ENCODE measurements at places on chromosomes 4 and X.

- DNase-seq: no peak
Measured at GRCh38 chrX:13142891-13143290, 98.5 kb upstream of the FAM9C start.

DNA sequence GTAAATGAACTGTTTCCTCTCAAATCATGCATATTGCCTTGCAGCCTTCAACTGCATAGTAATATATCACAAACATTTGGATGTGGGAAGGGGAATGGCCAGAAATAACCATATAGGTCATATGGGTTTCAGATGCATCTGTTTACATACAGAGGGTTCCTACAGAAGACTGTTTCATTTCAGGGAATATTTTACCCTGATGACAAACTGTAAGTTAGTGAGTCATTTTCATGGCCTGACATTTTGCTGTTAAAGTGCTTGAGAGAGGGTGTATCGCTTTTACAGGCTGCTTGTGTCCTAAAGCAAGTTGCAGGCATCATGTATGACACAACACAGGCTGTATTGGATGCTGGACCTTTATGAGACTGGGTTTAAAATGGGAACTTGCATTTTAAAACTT is 25.5 kb upstream of the AMOT start:
- no peak for DNase-seq

DNA sequence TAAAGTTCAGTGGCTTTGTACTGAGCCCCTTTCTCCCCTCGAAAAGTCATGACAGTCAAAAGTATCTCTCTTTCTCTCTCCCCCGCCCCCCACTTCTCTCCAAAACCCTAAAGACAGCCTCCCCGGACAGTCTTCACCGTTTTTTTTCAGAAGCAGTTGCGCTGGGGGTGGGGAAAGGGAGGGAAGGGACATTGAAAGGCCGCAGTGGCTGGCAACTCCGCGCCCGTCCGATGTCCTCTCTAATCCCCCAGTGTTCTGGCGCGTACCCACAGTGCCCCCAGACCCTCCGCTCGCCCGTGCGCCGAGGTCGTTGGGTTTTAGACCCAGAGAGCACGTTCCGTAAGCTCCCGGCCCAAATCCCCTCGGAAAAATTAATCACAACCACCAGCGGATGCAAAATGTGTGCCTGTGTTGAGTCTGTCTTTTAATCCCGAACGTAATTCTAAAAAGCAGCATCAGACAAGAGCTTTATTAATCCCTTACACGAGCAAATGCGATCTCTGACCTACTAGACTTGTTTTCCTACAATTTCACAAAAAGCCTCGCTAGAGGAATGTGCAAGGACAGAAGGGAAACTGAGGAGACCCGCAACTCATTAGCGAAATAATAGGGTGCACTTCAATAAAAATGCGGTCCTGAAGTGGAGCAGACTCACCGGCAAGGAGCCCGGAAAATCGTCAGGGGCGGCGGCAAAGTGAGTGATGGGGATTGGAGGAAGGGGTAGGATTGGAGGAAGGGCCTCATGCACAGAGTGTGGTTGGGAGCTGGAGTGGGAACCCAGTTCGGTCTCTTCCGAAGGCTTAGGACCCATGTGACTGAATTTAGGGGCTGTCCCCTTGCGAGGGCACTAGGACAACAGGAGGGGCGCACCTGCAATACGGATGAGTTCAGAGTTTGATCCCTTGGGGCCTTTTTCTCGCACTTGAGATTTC is 12.2 kb upstream of the PRDM8 start:
- DNase-seq: no peak

- DNase-seq: no peak
Measured at GRCh38 chrX:128599632-128600031, 547.4 kb upstream of the ACTRT1 start.

DNA sequence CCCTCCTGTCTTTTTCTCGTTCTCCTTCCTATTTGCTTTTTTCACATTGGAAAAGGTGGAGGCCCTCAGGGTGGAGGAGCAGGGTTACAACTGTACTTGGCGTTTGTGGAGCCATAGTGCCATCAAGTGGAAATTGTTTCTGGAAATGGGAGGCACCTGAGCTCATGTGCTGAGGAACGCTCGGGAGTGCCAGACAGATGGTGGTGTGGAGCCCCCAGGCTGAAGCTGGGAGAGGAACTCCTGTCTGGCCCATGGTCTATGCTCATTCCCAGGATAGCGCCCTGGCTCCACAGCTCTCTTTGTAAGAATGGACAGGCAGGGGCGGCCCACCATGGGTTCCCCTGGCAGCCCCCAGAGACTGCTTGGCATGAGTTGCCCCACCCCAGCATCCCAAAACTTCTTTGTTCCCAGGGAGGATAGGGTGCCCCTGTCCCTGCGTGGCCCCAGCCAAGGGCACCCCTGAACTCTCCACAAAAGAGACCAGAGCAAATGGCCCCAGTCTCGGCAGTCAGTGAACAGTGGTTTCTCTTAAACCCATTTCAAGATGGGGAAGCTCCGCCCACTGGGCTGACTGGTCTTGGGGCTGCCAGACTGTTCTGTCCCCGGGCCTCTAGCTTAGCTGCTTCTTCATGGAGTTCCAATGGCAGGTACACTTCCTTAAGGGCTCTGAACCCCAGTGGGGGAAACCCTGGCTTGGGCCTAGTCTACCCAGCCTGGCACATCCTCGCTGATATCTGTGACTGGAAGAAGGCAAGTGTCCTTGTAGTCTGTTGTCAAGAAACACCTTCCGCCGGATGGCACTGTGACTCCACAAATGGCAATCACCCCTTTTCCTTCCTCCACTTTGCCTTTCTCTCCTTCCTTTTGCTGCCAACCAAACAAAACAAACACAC is 70.1 kb downstream of the NBDY start:
- peak; percentile 49 for DNase-seq

DNA sequence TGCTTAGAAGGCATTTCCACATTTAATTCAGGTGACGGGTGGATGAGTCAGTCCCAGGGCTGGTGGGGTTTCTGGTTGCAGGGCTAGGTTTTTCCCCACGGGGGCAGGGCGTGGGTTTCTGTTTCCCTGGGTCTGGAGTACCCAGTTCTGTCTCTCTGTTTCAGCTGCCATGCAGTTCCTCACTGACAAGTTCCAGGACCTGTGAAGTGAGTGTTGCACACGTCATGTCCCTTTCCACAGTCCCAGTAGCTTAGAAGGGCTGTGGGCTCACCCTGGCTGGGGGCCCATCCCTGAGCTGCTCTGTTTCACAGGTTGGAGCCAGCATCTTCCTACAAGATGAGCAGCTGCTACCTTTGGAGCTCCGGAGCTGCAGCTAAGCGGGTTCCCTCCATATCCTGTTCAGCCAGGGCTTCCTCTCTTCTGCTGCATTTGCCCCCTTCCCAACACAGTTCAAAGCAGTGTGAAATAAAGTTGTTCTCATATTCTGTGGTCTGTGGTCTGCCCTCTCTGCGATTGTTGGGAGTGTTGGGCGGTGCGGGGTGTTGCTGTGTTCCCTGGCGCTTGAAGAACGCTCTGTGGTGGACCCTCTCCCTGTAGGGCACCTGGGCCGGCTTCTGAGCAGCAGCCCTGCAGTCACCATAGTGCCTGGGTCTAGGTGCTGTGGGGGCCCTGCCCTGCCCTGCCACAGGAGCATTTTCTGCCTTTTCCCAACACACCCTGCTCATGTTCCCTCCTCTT is 3.9 kb downstream of the LOC101059915 start:
- no peak for DNase-seq

- DNase-seq: no peak
Measured at GRCh38 chrX:32183066-32183465, 1028.3 kb downstream of the DMD start.

DNA sequence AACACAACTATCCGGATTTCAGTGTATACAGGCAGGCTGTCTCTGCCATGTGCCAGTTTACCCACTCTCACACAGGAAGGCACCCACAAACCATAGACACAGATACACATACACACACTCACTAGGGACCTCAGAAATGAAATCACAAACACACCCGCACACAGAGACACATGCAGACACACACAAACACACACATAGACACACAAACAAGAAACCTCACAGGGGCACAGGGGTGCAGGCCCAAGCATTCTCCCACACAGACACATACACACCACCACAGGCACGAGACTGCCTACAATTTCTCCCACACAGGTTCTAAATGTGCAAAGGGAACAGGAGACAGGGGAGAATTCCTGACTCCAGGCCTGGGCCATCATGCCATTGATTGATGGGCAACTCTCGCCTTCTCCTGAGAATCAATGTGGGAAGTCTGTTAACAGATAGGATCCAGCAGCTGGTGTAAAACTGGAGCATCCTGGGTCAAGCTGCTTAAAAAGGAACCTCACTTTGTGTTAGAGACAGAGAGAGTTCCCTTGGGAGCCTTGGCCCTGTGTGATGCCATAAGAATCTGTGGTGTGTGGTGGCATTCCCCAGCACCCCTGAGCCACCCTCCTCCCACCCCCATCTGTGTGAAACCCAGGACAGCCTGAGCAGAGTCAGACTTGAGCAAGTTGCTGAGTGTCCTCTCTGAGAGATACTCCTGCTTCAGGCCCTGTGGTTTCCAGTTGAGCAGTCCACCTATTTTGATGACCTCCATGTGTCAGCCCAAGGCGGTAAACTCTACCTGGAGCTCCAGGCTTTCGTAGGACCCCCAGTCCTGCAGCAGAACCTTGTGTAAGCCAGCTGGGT is 33.9 kb downstream of the NBDY start:
- no peak for DNase-seq

DNA sequence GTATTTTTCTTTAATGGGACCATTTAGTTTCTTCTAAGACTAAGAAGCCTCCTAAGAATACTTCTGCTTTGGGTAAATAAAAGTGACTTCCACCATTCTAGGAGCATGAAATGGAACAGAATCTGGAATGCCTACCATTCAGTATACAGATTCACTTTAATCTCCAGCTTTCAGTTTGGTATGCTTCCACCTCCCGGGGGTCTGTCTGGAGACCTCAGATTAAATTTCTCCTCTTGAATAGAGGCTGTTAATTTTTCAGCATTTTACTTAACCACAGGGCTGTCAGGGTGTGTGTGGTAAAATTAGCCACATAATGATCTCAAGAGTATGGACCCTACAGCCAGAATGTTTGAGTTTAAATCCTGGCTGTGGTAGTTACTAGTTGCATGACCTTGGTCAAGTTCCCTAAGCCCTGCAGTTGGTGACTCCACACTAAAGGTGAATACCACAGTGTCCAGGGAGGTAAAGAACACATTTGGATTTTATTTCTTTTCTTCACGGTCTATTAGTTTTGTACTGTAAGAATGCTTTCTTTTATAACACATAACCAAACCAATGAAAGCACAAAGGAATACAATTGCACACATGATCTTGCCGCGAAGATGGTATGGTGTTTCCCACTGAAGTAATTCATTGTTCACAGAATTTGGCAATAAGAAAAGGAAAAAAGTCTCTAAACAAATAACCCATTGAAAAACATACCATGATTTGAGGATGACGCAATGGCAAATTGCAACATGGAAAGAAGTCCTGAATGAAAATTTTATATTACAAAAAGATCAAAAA is 37.3 kb upstream of the TRIM2 start:
- DNase-seq: peak; percentile 78

GRCh38 chrX:25646156-25646555 is 492.0 kb upstream of the MAGEB18 start:
- DNase-seq: no peak

- DNase-seq: no peak
Measured at GRCh38 chr4:178306565-178306964, 864.3 kb upstream of the AGA start.

GRCh38 chr4:73661646-73662119 is 41.4 kb upstream of the RASSF6 start:
- peak; percentile 84 for DNase-seq

DNA sequence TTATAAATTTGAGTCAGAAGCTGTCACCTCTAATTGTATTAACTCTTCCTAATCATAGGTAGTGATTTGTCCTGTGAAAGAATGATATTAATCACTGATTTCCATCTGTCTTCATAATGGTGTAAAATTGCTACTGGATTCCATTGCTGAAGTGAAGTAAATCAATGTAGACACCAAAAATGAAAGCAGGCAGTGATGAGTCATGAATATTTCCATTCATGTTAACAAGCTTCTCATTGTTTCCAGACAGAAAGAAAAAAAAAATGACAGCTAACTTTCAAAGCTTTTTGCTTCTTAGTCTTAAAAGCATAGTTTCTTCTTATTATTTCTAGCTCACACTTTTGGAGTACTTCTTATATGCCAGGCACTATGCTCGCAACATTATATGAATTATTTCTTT is 21.5 kb downstream of the FAM114A1 start:
- peak; percentile 64 for DNase-seq

DNA sequence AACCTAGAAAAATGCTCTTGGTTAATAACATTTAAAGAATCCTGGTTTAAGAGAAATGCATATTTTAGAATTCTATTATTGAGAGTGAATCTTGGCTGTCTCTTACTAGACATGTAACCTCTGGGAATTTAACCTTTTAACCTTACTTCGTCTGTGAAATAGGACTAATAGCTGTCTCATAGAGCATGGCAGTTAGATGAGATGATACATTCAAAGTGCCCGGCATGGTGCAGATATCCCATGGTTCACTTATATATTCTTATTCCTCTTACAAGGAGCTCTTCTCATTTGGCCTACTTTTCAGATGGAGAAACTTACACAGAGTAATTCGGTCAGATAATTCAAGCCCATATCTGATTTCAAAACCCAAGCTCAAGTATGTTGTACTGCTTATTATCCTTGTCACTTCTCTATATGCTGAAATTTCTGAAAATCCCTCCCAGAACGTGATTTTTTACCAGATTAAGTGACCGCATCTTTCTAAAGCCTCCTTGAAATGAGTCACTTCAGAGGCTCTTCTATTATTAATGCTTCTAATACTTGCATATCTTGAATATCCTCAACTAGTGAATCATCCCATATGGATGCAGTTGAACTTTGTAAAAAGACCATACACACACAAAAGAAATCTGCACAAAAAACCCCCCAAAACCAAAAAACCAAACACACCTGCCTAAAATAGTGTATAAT is 4.9 kb downstream of the CDKN2AIP start:
- no peak for DNase-seq

GRCh38 chr4:175422331-175422730 is 389.7 kb downstream of the GPM6A start:
- no peak for DNase-seq

DNA sequence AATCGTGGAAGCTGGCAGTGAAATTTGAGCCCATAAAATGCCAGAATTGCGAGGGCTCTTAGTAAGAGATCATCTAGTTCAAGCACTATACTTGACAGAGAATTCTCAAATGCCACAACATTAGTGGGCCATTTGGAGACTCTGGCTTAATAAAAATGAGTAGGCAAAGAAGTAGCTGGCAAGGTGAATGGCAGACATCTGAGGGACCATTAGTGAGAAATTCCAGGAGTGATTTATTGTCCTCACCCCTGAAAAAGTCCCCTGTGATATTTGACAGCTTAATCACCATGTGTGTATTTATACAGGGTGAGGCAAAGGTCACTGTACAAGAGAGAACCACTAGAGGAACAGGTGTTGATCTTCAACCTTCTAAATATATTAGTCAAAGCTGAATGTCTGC is 207.5 kb downstream of the CHRDL1 start:
- DNase-seq: no peak

GRCh38 chr4:163895378-163896005 is 401.0 kb downstream of the TMA16 start:
- no peak for DNase-seq

Data from MCF 10A (cell line).